ENCODE measurements at places on chromosomes 7 and 10.

DNA sequence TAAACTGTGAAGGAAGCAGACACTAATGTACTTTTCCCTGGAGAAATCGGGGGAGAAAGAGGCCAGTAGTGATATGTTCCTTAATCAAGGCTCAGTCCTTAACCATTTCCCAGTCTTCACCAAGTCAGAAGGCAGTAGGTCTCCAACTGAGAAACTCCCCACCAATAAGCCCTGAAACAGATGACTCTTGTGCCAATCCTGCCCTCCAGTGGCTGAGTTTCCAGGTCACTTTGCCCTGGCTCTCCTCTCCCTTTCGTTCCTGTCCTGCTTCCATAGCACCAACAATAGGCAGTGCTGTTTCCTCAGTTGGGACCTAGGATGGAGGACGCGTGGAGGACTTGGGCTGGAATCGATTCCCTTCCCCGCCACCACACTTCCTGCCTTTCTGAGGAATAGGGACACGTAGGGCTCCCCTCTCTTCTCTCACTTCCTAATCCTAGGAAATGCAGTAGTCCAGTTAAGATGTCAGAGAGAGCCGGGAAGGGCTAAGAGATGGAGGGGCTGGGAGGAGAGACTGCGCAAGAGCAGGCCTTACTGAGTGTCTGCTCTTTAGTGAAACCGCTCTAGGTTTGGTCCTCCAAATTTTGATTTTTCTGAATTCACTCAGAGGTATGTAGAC lies 23.4 kb downstream of the ATOH7 start:
- DNase-seq, result peak; percentile 9

DNA sequence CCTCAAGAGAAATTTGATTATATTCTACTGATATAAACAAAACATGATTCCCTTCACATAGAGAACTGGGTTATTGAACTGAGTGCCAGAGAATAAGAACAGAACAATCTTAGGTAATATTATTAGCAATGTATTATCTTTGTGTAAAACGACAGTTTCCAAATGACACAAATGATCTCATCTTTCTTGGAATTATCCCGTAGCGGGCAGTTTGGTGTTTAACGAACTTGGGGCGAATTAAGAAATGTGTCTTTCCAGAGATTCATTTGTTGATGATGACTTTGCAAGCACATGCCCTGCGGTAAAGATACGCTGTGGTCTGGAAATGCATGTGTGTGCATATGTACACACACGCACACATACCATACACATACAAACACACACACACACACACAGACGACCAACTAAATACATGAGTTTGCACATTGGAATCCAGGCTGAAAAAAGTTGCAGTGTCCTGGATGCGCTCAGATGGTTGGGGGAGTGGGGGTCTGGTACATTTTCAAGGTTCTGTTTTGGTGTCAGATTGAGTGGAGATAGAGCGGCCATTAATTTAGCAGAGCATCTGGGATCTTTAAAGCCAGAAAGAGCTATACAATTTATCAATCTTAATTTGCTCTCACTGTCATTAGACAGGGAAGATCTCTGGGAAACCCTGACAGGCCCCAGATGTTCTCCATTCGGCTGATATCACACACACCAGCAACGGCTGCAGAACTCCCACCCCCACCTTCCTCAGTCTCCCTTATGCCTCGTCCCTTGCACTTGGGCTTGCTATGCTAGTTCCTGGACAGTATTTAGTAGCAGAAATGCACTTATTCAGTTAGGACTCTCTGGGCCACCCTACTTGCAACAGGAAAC lies 112.4 kb upstream of the FAM171A1 start:
- DNase-seq, result no peak

DNA sequence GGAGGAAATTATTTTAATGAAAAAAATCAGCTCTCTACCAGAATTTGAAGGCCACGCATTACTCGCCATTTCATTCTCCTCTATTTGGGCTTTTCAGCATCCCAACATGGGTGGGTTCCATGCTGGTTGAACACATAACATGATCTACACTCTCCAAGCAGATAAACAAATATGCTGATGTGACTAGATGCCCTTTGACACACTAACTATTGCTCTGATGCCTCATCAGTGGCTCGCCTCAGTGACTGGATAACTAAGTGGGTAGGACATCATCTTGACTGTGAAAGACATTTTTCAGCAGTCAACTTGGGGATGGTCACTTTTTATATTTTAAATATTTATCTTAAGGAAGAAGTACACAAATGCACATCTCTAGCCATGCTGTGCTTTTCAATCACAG lies 113.9 kb upstream of the LAMB4 start:
- no peak for DNase-seq

GRCh38 chr10:5492929-5493576 lies 6.3 kb downstream of the CALML5 start:
- no peak for DNase-seq

GRCh38 chr7:74479961-74480829 lies 26.5 kb downstream of the GTF2IRD1 start:
- peak; percentile 91 for DNase-seq

Measured in NCI-H1092 (cell line).